ENCODE measurements at places on chromosomes 1 and 21.

GRCh38 chr1:4734791-4735190, 80.4 kb downstream of the AJAP1 start:
- DNase-seq: no peak

DNA sequence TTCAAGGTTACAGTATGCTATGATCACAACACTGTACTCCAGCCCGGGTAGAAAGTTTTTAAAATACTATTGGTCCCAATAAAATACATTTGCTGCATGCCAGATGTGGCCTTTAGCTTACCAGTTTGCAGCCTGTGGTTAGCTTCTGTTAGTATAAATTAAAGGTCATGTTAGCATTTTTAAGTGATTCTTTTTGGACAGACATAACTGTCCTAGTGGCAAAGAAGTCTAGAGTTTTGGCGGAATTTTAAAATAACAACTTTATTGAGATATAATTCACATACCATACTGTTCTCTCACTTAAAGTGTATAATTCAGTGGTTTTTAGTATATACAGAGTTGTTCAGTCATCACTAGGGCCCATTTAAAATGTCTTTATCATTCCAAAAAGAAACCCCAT, 24.3 kb upstream of the TMEM39B start:
- DNase-seq: no peak

DNA sequence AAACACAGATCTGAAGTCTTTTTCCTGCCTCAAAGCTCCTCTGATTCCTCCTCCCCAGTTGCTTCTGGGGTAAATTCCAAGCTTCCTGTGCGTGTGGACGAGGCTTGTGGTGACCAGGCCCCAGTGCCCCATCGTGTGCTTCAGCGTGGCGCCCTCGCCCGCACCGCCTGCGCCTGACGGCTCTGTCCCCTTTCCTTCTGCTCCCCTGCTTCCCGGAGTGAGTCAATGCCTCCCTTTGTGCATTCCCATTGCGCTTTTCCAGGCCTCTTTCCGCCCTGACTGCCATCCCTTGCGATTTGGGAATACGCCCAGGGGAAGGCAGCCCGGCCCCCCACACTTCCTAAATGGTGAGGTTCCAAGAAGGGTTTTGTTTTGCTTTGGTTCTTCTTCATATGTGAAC, 36.3 kb downstream of the FAAP20 start:
- DNase-seq: no peak

DNA sequence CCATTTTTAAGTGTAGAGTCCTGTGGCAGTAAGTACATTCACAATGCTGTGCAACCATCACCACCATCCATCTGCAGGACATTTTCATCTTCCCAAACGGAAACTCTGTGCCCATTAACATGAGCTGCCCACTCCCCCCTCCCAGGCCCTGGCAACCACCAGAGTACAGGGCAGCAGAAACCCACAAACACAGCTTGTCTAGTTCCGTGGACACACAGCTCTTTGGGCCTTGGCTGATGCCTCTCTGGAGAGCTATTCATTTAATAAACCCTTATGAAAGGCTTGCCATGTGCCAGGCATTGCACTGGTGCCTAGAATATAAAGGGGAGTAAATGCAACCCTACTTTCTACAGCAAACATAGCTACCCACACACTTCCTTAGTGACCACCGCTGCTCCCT, 28.0 kb downstream of the STUM start:
- DNase-seq: no peak

GRCh38 chr1:45381243-45381642, 41.0 kb upstream of the MUTYH start:
- no peak for DNase-seq

GRCh38 chr21:46148106-46148505, 7.3 kb downstream of the FTCD start:
- no peak for DNase-seq

GRCh38 chr1:180358649-180359048, 128.6 kb downstream of the LHX4 start:
- DNase-seq: no peak

DNA sequence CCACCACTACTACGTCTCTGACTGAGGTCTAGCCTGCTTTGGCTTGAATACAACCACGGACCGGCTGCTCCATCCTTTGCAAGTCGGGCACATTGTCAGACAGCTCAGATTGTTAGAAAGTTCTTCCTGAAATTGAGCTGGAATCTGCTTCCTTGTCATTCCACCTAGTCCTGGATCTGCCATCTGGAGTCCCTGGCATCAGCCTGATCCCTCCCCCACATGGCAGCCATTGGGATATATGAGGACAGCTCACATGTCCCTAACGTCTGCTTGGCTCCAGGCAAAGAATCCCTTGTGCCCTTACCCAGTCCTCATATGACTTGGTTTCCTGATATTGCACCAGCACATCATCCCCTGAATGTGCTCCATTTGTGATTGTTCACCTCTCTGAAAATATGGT, 56.3 kb upstream of the SYT6 start:
- no peak for DNase-seq

Data from smooth muscle cell of the brain vasculature (primary cell).